Fibroblast of lung (primary cell): ENCODE measurements at places on chromosomes 2 and 18. TPM values are rescaled to one million over a fixed set of nuclear protein-coding genes. Genes with fewer than 3 reads are reported as not detected.

GRCh38 chr2:225340923-225341322 is 58.6 kb upstream of the NYAP2 start:
- no peak overlapping the region for H3K4me3 ChIP-seq
- no peaks in the 10 kb centered on the region for H3K27me3 ChIP-seq
- H3K4me1 ChIP-seq, result no peaks in the 10 kb centered on the region
- no peak overlapping the region for H3K27ac ChIP-seq
- DNase-seq, result no peak

DNA sequence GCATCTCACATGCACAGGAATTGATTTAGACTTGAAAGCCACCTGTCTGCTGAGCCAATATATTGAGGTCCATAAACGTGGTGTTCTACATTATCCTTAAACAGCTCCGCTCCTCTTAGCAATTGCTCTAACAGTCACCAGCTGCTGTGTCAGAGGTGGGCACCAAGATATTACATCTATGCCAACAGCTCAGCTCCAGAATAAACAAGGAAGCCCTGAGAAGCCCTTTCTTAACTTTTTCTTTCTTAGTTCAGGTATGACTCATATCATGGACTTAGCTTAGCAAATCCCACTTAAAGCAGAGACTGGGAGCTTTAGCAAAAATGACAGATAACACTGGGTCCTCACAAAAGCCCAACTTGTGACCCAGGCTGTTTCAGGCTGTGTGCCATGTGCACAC is 436.6 kb downstream of the IRS1 start:
- H3K27ac ChIP-seq, result no peak overlapping the region
- no peak overlapping the region for H3K4me3 ChIP-seq
- H3K27me3 ChIP-seq, result no peaks in the 10 kb centered on the region

DNA sequence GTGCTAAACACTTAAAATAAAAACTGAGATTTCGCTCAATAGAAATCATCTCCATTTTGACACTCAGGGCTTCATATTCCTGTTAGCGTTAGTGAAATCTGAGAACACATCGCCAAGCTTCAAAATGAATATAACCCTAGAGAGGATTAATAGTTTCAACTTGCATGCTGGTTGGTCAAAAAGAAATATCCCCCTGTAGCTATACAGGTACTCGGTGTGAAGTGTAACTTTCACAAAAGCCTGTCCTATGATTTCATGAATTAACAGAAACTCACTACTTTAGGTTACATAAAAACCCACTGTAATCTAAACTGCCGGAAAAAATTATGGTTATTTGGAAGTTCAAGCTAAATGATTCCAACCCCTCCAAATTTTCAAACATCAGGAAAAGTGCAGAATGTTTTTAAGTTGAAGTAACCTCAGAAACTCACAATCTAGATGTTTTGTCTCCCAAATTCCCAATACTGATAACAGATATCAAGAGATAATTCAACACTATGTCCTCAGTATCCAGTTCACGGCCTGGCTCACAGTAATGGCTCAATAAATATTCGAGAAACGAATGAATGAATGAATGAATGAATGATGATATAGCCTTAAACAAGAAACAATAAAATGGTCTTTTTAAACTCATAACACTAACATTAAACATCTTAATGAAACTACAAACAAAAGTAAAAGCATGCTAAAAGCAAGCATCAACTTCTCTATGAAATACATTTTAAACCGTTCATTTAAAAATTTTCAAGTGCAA is 2.5 kb downstream of the TLK1 start:
- H3K27me3 ChIP-seq, result no peaks in the 10 kb centered on the region
- H3K4me3 ChIP-seq, result peak overlapping the region; percentile 66
- no peak for DNase-seq
- H3K4me1 ChIP-seq, result no peaks in the 10 kb centered on the region

DNA sequence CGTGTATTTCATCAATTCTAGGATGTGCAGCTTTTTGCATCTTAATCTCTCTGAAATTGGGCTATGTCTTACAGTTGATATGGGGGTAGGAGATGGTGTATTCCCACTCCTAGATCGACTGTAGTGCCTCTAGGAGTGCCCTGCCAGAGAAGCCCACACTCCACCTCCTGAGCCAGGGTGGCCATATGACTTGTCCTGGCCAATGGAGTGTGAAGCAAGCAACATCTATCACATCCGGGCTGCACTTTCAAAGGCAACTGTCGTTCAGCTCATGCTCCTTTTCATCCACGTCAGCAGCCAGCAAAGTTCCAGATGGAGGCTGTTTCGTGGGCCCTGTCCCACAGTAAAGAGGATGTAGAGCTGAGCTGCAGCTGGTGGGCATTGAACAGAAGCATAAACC is 149.4 kb upstream of the SLC1A4 start:
- no peaks in the 10 kb centered on the region for H3K36me3 ChIP-seq
- DNase-seq, result peak; percentile 24
- H3K27ac ChIP-seq, result peak overlapping the region; percentile 40
- no peaks in the 10 kb centered on the region for H3K27me3 ChIP-seq
- H3K4me1 ChIP-seq, result peaks cover 12% of the 10 kb centered on the region

DNA sequence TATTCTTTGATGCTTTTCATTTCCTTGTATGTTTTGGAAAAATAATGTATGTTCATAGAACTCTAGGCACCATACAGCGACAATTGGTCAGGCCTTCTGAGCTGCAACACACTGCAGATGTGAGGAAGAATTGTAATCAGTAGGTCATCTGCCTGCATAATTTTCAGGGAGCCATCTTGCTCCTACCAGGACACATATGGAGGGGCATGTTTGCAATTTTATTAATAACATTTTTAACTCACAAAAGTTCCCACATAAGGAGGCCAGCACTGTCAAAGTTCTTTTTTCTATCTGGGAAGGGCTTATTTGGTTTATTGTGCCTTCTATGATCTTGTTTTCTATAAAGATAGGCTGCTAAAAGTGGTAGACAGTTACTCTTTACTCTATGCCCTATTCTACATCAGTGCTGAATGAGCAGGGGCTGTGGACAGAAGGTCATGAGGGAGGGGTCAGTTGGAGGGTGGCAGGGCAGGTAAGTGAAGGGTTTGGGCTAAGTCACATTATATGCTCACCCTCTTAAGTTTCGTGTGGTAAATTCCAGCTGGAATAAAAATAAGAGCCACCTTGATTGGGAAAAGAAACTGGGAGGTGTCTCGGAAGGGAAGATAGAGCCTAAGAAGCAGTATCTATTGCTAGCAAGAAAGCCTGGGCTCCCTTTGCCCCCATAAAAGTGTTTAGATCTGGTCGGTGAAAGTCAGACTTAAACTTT is 126.3 kb downstream of the PLCL1 start:
- H3K4me1 ChIP-seq, result no peaks in the 10 kb centered on the region
- H3K4me3 ChIP-seq, result no peak overlapping the region
- DNase-seq, result no peak
- no peaks in the 10 kb centered on the region for H3K27me3 ChIP-seq
- no peaks in the 10 kb centered on the region for H3K36me3 ChIP-seq
- H3K27ac ChIP-seq, result no peak overlapping the region

GRCh38 chr2:226483143-226483542 is 316.5 kb downstream of the IRS1 start:
- no peak overlapping the region for H3K4me3 ChIP-seq
- H3K27ac ChIP-seq, result no peak overlapping the region
- H3K4me1 ChIP-seq, result peaks cover 12% of the 10 kb centered on the region
- no peaks in the 10 kb centered on the region for H3K36me3 ChIP-seq

DNA sequence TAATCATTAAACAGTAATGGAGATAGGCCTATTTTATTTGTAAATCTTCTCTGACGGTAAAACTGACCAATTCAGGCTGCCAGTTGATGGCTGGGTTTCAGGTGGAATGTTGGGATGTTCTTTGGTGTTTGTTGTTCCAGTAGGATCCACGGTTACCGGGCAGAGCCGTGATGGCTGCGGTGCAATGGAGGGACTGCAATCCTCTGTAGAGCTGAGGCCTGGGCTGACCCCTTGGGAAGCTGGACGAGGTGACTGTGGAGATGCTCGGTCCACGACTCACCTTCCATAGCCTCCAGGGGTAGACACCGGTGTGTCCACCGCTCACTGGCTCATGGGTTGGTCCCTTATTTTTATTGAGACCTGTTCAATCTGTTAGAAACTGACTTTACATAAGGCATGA is 42.5 kb downstream of the ZNF519 start:
- H3K36me3 ChIP-seq, result no peaks in the 10 kb centered on the region
- DNase-seq, result peak; percentile 5
- no peak overlapping the region for H3K27ac ChIP-seq
- H3K4me3 ChIP-seq, result no peak overlapping the region
- H3K27me3 ChIP-seq, result no peaks in the 10 kb centered on the region

GRCh38 chr18:58682429-58683069 is 11.3 kb downstream of the MALT1 start:
- no peak overlapping the region for H3K4me3 ChIP-seq
- H3K27me3 ChIP-seq, result no peaks in the 10 kb centered on the region
- peak; percentile 76 for DNase-seq
- no peaks in the 10 kb centered on the region for H3K36me3 ChIP-seq
- no peaks in the 10 kb centered on the region for H3K4me1 ChIP-seq

GRCh38 chr2:140737006-140737405 is 1393.8 kb downstream of the LRP1B start:
- H3K27me3 ChIP-seq, result no peaks in the 10 kb centered on the region
- H3K27ac ChIP-seq, result no peak overlapping the region
- no peaks in the 10 kb centered on the region for H3K36me3 ChIP-seq
- H3K4me3 ChIP-seq, result no peak overlapping the region
- no peak for DNase-seq

- peak; percentile 69 for DNase-seq
- no peaks in the 10 kb centered on the region for H3K4me1 ChIP-seq
- H3K4me3 ChIP-seq, result no peak overlapping the region
- H3K36me3 ChIP-seq, result no peaks in the 10 kb centered on the region
- H3K27me3 ChIP-seq, result no peaks in the 10 kb centered on the region
Measured at GRCh38 chr2:124267794-124268193, 242.7 kb downstream of the CNTNAP5 start.

HOXD13 gene
- polyA plus RNA-seq, result not detected in 2 replicates

RFTN2 gene
- polyA plus RNA-seq, result 0.73 and 0.95 TPM in 2 replicates

SGPP2 gene
- not detected in 2 replicates for polyA plus RNA-seq

GAL3ST2 gene
- polyA plus RNA-seq, result not detected in 2 replicates

LYG2 gene
- polyA plus RNA-seq, result not detected in 2 replicates

CNGA3 gene
- 0.03 TPM in 1 of 2 replicates, not detected in the other for polyA plus RNA-seq
